ENCODE measurements at places on chromosomes 7 and 10.

DNA sequence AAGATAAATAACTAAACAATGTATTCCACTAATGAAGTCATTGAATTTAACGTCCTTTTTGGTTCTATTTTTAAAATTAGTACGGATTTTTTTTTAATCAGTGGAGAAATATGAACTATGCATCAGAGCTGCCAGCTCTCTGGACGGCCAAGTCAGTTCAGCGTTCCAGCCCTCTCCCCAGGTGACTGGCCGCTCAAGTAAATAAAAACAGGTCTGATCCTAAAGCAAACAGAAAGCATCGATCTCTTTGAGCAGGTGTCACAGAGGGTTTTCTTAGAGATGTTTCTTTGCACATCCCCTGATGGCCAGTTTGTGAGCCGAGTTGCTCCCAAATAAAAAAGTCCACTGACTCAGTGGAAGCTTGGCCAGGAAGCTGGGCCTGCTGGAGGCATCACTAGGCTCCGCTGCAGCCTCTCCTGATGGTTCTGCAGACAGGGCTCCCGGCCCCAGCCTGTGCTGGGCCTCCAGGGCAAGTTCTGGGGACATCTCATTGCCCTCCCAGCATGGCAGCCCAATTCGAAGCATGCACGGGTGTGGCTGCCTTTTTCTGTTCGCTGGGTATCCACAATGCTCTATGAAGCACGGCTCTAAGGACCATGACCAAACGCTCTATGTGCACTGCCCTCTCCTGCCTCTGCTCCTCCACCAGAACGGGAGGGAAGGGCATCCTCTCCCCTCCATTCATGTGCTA, 74.7 kb upstream of the PPP2R2D start:
- DNase-seq, result no peak

GRCh38 chr7:24580283-24580946, 7.2 kb downstream of the PALS2 start:
- no peak for DNase-seq

GRCh38 chr10:30637881-30638467, 8.4 kb upstream of the LYZL2 start:
- no peak for DNase-seq

DNA sequence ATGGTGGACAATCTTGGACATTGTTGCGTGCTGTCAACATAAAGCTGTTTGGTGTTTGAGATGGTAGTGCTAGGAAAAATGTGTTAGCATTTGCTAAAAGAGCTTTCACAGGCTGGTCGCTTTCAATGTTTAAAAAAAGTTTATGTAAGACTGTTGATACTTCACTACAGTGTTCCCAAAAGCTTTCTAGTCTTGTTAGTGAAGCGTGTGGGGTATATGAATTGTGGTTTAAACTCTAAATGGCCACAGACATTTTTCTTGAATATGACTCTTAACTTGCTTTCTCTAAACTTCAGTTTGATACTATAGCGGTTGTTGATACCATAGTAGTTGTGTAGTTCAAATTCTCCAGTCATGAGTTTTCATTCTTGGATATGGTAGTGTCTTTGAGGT, 44.9 kb downstream of the MCU start:
- DNase-seq, result no peak

Measured in uterus (tissue), 4 donors.